ENCODE measurements at places on chromosomes 3 and 15.

DNA sequence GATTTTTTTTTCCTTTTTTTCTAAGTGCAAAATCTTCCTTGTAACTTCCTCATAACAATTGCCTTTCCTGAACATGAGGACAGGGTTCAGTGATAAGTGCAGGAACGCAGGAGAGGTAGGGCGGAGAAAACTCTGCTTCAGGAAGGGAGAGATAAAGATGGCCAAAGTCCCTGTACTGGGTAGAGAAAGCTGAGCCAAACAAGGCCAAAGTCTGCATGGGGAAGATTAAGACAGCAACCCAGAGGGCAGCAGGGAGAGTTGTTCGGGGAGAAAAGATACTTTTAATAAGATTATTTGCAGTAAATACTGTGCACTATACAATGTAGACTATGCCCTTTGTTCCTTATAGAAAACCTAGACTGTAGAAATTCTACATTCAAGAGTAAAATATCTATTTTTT is 55.4 kb upstream of the LRRFIP2 start:
- no peak for DNase-seq

DNA sequence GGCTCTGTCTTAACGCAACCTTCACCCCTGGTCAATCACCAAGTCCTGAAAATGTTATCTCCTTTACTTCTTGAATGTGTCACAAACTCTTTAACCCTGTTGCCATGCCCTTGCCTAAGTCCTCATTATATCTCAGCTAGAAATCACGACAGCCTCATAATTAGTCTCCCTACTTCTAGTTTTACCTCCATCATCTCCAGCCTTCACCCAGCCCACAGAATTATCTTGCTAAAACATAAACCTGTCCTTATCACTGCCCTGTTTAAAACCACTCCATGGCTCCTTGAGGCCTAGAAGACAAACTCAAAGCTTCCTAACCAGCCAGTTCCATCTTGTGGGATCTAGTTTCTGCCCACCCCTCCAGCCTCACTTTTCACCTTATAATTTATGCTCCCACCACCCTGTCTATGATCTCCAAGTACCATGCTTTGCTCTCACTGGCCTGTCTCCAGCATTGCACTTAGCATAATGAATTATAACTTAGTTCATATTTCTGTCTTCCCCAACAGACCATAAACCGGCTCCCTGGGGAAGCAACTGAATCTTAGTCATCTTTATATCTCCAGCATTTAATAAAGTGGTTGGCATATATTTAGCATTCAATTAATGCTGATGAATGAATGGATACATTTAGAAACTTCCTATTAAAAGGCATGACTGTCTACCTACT is 39.2 kb downstream of the GPR176 start:
- DNase-seq: no peak

DNA sequence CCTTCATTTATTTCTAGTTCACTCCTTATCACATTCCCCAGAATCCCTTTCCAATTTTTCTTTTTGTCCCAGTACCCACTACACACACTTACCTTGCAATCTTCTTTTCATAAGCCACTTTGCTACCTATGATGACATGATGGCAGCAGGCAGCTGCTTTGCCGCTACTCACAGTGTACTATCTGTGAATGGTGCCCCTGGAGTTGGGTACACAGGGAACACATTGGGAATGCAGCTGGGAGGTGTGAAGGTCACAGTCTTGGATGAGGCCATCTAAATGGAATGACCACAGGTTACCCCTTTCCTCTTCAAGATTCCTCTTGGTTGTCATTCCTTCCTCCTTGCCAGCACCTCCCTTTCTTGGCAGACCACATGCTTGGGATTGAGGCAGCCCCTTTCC is 20.8 kb upstream of the TNIK start:
- no peak for DNase-seq

DNA sequence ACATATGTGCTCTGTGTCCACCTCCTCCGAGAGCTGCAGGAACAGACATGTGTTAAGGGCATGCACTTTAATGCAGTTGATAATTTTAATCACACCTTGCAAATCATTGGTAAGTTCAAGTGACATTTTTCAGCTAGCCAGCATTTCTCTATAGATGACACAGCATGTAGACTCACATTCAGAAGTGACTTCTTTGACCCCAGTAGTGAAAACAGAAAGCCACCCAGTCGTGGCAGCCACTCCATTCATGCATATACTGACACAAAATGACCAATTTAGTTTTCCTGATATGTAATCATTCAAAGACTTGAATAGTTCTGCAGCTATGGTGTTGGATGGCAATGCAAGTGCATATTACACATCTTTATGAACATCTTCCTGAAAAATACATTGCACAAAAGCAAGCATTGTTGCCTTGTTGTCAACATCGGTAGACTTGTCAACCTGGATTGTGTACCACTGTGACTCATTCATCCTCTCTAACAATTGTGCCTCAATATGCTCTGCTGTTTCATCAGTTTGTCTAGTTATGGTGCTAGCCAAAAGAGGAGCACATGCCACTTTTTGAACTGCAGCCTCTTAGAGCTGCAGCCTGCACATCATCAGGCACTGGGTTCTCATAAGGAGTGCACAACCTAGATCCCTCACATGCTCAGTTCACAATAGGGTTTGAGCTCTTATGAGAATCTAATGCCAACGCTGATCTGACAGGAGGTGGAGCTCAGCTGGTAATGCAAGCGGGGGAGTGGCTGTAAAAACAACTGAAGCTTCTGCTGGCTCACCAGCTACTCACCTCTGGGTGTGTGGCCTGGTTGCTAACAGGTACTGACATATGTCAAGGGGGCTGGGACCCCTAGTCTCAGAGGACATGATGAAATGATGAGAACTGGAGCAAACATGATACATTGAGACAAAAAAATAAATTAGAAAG is 622.0 kb downstream of the PYDC2 start:
- no peak for DNase-seq

GRCh38 chr3:119608405-119609000 is 10.8 kb downstream of the PLA1A start:
- DNase-seq: no peak

- DNase-seq: no peak
Measured at GRCh38 chr3:61358364-61358763, 107.1 kb upstream of the FHIT start.

- no peak for DNase-seq
Measured at GRCh38 chr3:179660872-179661271, 8.0 kb downstream of the USP13 start.

GRCh38 chr3:22284559-22284958 is 533.5 kb upstream of the ZNF385D start:
- DNase-seq: no peak

DNA sequence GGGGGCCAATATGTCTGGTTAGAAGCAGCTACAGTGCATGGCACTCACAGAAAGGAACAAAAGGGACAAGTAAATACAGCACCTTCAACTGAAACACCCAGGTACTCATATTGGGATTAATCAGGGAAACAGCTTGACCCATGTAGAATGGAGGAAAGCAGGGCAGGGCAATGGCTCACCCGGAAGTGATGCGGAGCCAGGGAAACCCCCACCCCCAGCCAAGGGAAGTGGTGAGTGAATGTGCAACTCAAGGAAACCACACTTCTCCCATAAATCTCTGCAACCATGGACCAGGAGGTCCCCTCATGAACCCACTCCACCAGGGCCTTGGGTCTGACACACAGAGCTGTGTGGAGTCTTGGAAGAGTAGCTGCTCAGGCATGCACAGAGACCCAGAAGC is 117.1 kb downstream of the MTHFS start:
- no peak for DNase-seq

- DNase-seq: no peak
Measured at GRCh38 chr3:43968465-43968864, 273.2 kb upstream of the TOPAZ1 start.

- no peak for DNase-seq
Measured at GRCh38 chr3:69353088-69353478, 32.8 kb downstream of the FRMD4B start.

GRCh38 chr3:197354568-197355001 is 56.2 kb upstream of the DLG1 start:
- DNase-seq: no peak

- no peak for DNase-seq
Measured at GRCh38 chr3:70539908-70540307, 227.5 kb upstream of the MDFIC2 start.

- no peak for DNase-seq
Measured at GRCh38 chr3:143885780-143886427, 37.6 kb upstream of the SLC9A9 start.

- no peak for DNase-seq
Measured at GRCh38 chr3:188259191-188259590, 105.2 kb downstream of the LPP start.

GRCh38 chr15:61764141-61764540 is 296.1 kb downstream of the VPS13C start:
- no peak for DNase-seq

- no peak for DNase-seq
Measured at GRCh38 chr3:44252332-44252959, 10.8 kb downstream of the TOPAZ1 start.

- peak; percentile 13 for DNase-seq
Measured at GRCh38 chr15:99087405-99087943, 17.4 kb upstream of the SYNM start.

Data from activated CD4-positive, CD25-positive, alpha-beta regulatory T cell treated with anti-CD3 and anti-CD28 coated beads, Interleukin-2, amount 50 U/mL, for 72 hours (primary cell).